ENCODE measurements at places on chromosomes 5 and 9.

- no peak for DNase-seq
These were observed 27.9 kb upstream of the MUSK start for GRCh38 chr9:110640736-110641135.

GRCh38 chr5:82562696-82563240 lies 284.6 kb upstream of the RPS23 start:
- no peak for DNase-seq

DNA sequence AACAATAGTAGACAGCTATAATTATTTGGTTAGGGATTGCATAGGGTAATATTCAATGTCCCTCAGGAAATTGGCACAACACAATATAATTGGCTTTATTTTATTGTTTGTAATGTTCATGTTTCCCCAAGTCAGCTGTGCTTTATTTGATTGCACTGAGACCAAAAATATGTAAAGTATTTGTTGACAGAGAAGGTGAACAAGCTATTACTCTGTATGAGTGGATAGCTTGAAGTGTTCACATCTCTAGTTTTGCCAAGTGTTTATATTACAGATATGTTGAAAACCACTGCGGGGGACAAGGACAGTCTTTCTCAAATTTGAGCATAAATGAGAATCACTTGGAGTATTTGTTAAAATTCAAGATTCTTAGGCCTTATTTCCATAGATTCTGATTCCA lies 83.3 kb downstream of the RAB3C start:
- no peak for DNase-seq

DNA sequence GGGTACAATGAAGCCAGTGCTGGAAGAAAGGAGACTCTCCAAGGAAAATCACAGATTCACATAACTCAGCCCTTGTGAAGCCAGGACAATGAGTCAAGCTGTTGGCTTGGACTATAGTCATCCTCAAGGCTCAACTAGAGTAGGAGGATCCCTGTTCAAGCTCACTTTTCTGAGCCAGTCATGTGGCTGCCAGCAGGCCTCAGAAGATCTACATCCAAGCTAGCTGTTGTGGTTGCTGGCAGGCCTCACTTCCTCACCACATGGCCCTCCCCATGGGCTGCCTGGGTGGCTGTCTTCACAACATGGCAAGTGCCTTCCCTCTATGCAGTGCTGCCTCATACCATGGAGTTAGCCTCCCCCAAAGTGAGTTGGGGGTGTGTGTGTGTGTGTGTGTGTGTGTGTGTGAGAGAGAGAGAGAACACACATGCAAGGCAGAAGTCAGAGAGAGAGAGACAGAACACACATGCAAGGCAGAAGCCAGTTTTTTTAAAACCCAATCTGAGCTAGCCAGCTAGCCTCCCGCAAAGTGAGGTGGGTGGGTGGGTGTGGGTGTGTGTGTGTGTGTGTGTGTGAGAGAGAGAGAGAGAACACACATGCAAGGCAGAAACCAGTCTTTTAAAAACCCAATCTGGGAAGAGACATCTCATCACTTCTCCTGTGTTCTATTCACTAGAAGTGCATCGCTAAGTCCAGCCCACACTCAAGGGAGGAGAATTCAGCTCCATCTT lies 17.1 kb downstream of the SCAI start:
- peak; percentile 60 for DNase-seq

GRCh38 chr9:3850098-3850497 lies 324.3 kb upstream of the RFX3 start:
- DNase-seq = no peak

All from smooth muscle cell of the brain vasculature (primary cell).